Trophoblast cell (in vitro differentiated cells and primary cell): ENCODE measurements at places on chromosomes 1 and 21.

DNA sequence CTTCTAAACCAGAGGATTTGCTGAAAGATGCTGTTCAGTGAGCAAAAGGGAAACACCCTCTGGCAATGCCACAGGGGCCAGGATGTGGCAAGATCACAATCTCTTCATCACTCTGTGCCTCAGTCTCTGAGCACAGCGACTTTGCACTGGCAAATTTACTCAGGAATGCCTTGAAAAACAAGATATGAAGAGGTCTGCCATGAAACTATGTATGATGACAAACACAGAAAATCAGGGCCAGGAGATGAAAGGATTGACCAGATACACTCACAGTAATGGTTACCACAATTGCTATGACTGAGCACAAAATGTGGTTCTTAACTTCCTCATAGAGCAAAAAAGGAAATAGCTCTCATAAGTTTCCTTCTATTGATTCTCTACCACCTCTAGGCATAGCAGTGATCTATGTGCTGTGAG, 5.8 kb downstream of the TTC13 start:
- DNase-seq: peak; percentile 89

DNA sequence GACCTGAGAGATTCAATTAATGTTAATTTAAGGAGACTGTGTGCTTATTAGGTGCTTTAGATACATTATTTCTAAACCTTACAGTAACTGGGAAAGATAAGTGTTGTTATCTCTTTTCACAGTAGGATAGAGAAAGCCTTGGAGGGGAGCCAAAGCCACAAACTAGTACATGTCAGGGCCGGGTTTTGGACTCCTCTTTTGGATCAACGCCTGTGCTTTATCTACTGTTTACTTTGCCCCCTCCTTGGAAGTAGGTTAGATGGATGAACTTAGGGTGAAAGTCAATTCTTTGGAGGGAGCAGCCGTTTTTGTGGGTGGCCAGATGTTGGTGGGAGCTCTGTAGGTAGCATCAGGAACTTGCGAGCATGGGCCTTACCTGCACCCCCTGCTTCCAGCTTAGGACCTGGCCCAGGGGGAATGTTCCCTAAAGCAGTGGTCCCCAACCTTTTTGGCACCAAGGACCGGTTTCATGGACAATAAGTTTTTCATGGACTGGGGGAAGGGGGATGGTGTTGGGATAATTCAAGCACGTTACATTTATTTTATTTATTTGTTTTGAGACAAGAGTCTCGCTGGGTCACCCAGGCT, 1.7 kb downstream of the HHAT start:
- no peak for DNase-seq

DNA sequence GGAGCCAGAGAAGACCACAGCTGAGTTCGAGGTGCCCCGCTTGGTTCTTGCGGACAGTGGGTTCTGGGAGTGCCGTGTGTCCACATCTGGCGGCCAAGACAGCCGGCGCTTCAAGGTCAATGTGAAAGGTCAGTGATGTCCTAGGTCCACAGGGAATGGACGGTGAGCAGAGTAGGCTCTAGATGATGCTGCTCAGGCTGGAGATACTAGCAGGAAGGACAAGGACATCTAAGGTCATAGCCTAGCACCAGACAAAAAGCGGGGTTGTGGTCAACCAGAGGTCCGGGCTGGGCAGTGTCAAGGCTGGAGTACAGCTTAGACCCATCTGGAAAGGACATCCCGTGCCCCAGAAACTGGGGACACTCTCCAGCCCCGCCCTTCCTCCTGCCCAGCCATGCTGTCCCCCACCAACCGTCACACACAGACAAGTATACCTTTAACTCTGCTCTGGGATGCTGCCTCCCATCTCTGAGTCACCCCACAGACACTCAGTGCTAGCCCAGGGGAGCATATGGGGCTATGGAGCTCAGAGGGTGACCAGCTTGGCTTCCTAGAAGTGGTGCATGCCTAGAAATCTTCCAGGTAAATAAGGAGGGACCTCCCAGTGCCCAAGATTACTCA, 8.7 kb downstream of the TIE1 start:
- no peak for DNase-seq

GRCh38 chr1:66283622-66284041, 250.3 kb upstream of the SGIP1 start:
- DNase-seq: no peak

DNA sequence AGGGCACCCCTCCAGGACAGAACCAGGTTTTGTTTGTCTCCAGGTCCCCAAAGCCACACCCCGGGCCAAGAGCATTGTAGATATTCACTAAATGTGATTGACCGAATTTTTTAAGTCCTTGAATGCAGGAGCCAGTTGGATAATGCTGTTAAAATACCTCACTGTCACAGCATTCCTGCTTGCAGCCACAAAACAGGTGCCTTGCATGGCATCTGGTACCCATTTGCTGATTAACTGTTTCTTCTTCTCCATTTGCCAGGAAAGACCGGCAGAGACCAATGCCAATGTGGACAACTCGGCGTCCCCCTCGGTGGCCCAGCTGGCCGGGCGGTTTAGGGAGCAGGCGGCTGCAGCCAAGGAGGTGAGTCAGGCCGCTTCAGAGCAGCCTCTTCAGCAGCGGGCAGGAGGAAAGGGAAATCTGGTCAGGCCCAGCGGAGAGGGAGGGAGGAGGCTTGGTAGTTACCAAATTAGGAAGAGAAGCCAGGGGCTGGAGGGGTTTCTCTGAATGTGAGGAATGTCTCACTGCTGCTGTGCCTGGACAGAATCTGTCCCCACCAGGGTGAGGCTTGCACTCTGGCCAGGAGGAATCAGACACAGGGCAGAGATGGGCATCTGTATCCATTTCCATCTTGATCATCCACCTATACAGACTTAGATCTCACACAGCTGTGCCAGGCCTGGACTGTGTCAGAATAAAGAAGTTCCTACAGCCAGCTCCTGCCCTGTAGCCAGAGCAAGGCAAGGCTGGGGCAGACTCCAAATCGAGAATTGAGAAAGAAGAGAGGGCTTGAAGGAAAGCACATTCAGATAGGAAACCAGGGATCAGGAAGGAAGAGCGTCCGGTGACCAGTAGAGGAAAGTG, 37.9 kb upstream of the MPZL1 start:
- no peak for DNase-seq

- DNase-seq: no peak
Observed at GRCh38 chr1:202656057-202656456, 54.2 kb downstream of the SYT2 start.

- no peak for DNase-seq
Observed at GRCh38 chr1:154813846-154814505, 56.1 kb downstream of the KCNN3 start.

- DNase-seq: peak; percentile 93
Observed at GRCh38 chr1:214551436-214552173, at the start of gene PTPN14. TSS of gene PTPN14 (minus strand) at chr1:214551602. CDS start at chr1:214464803, 86,799 bp downstream.

DNA sequence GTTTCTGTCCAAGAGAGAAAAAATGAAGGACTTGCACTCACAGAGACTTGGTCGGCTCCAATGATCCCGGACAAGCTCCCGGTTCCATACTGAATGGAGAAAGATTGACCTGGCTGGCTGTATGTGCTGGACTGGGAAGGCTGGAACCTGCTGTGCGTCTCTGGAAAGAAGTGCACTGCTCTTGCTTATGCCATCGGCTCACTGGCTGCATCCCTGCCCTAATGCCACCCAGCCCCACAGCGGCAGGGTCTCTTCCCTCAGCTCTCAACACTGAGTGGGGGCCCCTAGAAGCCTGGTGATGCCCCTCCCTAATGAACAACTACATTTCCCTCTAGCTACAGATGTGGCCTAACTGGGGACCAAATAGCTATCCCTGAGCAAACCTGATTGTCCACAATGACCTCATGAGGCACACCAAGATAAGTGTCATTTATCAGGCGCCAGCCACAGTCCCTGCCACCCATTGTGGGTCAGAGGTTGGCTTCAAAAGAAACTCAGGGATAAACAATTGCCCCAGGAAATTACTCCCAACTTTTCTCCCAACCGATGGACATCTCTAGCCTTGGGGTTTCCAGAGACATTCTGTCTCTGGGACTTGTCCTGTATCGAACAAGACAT, 2.6 kb downstream of the CTSE start:
- peak; percentile 30 for DNase-seq

GRCh38 chr1:202935844-202936243, 8.8 kb upstream of the KLHL12 start:
- no peak for DNase-seq

- DNase-seq: no peak
Observed at GRCh38 chr21:35075546-35075945, 26.4 kb upstream of the RUNX1 start.

GRCh38 chr1:181090641-181091126, 2.2 kb downstream of the IER5 start:
- peak; percentile 50 for DNase-seq

- no peak for DNase-seq
Observed at GRCh38 chr1:116554924-116555323, 15.9 kb downstream of the CD58 start.

DNA sequence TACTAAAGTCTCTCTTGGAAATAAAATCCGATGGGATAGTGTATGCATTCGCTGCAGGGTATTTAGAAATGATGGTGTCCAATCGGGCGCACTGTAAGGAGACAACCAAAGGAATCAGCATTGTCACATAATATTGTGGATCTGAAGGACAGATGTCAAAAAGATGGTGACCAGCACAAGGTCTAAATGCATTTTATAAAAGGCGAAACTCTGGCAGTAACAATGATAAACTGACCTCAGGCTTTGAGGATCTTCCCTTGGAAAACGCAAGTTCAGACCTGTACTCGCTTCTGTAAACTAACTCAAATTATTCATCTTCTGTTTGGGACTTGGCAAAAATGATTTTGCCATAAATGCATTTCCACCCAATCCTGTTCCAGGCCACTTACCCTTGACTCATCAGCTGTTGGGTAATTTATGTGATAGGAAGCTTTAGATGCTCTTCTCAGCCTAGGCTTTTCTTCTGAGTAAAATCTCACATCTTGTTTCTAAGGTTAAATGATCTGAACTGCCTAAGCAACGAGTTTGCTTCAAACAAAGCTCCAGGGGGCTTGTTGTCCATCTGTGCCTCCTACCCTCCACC, 33.8 kb downstream of the STPG1 start:
- DNase-seq: peak; percentile 32

DNA sequence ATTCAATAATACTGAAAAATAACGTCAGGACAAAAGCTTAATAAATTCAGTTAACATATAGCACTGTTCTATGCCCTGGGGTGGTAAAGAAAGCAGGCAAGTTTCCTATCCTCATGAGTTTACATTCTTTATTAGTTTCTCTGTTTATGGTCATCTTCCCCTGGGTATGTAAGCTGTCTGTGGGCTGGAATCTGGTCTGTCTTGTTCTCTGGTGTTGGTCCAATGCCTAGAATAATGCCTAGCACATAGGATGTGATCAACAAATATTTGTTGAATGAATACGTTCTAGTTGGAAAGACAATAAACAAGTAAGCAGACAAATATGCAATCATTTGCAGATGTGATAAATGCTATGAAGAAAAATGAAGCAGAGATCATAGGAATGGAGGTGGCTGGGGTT, 7.2 kb upstream of the IGSF3 start:
- DNase-seq: peak; percentile 90

GRCh38 chr1:155175281-155175926, 1.8 kb downstream of the TRIM46 start:
- no peak for DNase-seq

GRCh38 chr1:110672001-110672752, 2.6 kb downstream of the KCNA3 start:
- peak; percentile 35 for DNase-seq

DNA sequence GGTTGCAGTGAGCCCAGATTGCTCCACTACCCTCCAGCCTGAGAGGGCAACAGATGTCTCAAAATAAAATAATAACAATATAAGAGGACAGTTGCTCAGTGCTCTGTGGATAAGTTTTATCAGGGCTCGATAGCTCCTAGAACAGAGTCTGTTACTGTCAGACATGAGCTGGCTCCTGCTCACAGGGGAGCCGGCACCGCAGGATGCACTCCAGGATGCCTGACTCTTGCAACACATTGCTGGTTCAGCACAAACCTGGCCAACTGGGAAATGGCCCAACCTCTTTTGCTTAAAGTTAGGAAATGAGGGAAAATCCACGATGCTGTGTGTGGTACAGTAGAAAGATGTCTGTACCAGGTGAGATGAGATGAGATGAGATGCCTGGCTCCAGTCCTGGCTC, 5.8 kb upstream of the CTSE start:
- no peak for DNase-seq

- no peak for DNase-seq
Observed at GRCh38 chr1:154838988-154839387, 31.1 kb downstream of the KCNN3 start.
